ENCODE measurements at places on chromosomes 3 and 15.
A peak's percentile ranks its signal among the peaks of the same experiment; 100 is the strongest.

GRCh38 chr3:5035692-5036391, 56.6 kb downstream of the BHLHE40 start:
- no peak for DNase-seq

DNA sequence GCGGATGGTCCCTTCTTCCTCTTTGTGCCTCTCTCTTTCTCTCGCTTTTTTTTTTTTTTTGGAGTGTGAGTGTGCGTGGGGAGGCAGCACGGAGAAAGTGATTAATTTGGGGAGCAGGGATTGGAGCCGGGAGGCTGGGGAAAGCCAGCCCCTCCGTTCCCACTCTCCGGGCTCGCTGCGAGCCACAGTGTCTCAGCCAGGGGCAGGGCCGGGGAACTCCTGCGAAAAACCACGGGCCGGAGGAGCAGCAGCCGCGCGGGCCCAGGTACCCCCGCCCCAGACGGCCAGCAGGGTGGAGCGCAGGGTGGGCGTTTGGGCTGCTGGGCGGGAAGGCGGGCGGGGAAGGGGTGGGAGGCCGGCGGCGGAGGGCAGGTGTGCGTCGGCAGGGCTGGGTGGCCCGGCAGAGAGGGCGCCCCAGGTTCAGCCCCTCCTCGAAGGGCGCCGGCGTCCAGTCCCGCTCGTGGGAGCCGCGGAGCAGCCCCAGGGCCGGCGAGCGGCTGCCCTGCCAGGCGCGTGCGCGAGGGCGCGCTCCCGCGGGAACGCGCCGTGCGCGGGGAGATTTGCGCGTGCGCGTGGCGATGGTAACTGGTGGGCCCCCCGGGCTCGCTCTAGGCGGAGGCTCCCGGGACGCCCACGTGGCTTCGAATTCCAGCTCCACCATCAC, 1.4 kb downstream of the CHL1 start:
- DNase-seq, result no peak

- no peak for DNase-seq
Observed at GRCh38 chr3:58326267-58326900, 6.3 kb upstream of the PXK start.

- no peak for DNase-seq
Observed at GRCh38 chr3:134795746-134796280, 753 bp downstream of the EPHB1 start.

GRCh38 chr15:75760704-75761435, 48.2 kb upstream of the CSPG4 start:
- DNase-seq, result no peak

GRCh38 chr3:195885036-195885891, 23.1 kb downstream of the TNK2 start:
- no peak for DNase-seq

DNA sequence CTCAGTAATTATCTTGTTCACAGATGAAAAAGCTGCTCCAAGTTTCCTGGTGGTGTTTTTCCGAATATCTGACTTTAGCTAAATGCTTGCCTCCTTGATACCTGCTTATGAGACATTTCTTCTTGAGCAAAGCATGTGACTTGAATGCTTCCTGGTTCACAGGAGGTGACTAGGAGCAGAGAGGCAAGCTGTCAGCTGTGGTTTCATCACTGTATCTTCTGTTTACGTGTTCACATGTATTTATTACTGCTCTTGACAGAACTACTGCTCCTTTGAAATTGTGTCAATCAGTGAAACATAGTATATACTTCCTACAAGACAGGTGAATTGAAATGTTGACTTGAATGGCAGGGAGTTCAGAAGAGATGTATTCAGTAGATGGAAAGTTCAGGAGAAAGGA, 8.9 kb upstream of the SPPL2A start:
- DNase-seq, result no peak

DNA sequence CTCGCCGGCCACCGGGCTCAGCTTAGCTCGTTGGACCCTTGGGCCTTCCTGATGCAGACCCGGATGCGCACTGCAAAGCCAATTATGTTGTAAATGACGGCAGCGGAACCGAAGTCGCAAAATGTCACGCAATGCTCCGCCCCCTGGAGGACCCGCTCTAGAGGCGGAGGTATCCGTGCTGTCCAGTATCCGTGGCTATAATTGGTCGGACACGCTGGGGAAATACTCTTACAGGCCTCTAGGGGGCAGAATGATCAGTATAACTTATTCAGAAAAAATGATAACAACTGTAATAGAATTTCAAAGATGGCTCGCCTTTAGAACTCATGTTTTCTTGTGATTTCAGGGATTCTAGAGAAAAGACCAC, at the start of gene PRR23B:
PRR23B (minus strand) TSS at position 59 of the 367 bp plus-strand sequence. CDS start 265 bp downstream, outside the sequence.
- no peak for DNase-seq

GRCh38 chr3:189570916-189571315, 60.3 kb upstream of the TP63 start:
- DNase-seq, result no peak

- DNase-seq, result no peak
Observed at GRCh38 chr3:24522146-24522579, 27.5 kb upstream of the THRB start.

- DNase-seq, result no peak
Observed at GRCh38 chr3:64216274-64217147, 8.8 kb downstream of the PRICKLE2 start.

- DNase-seq, result no peak
Observed at GRCh38 chr3:121914081-121914998, 20.1 kb downstream of the SLC15A2 start.

DNA sequence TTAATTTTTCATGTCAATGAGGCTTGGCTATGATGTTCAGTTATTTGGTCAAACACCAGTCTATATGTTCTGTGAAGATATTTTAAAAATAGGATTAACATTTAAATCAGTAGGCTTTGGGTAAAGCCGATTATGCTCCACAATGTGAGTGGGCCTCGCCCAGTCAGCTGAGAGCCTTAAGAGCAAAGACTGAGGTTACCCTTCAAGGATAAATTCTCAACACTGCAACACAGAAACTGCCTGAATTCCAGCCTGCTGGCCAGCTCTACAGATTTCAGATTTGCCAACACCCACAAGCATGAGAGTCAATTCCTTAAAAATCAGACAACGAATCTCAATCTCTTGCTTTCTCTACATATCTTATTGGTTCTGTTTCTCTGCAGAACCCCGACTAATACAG, 188.3 kb downstream of the PLCH1 start:
- no peak for DNase-seq

DNA sequence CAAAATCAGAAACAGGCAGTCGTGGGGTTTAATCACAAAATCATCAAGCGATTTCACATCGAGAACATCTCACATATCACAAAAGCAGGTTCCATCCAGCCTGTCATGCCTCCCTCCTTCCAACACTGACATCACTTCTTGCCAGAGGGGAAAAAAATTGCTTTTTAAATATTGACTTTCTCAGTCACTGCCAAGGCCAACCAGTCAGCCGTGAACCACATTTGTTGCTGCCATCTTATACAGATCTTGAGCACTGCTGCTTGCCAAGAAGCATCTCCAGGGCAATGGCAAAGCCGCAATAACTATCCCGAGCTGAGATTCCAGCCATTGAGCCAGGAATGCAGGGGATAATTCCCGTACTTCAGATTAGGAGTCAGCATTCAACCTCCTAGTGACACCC, 174.6 kb downstream of the ANXA2 start:
- DNase-seq, result no peak

DNA sequence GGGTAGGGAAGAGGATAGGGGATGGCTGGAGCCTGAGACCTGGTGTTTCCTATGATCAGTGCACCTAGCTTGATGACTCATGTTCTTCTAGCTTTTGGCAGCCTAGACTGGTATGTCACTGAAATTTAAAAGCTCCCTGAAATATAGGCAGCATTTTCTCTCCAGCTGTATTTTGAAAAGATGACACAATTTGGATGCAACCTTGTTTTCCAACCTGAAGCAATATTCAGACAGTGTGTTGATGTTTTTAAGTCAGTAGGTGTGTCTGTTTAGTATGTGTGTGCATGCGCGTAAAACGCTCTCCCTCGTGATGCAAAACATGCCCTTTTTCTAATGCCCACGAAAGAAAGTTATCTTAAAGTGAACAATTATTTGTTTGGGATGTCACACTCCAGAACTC, 58.5 kb downstream of the RPL22L1 start:
- no peak for DNase-seq

DNA sequence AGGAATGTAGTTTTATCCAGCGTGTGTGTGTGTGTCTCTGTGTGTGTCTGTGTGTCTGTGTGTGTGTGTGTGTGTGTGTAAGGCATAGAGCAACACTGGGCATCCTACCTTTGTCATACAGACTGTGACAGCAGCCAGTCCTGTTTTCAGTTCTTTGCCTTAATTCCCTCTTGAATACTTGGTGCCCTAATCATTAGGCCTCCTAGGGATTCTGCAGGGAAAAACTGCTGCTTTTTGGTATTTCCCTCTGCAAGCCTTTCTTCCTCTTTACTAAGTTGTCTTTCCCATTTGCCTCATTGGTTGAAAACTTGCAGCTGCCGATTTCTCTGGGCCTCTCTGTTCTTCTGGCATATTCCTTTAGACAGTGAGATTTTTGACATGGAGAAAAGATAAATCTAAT, 9.2 kb downstream of the SLC25A36 start:
- DNase-seq, result no peak

GRCh38 chr3:114597012-114597411, 303.2 kb downstream of the TIGIT start:
- no peak for DNase-seq

GRCh38 chr3:24443476-24443875, 51.2 kb downstream of the THRB start:
- DNase-seq, result no peak

- DNase-seq, result no peak
Observed at GRCh38 chr15:52282418-52282817, 13.2 kb downstream of the MYO5C start.

DNA sequence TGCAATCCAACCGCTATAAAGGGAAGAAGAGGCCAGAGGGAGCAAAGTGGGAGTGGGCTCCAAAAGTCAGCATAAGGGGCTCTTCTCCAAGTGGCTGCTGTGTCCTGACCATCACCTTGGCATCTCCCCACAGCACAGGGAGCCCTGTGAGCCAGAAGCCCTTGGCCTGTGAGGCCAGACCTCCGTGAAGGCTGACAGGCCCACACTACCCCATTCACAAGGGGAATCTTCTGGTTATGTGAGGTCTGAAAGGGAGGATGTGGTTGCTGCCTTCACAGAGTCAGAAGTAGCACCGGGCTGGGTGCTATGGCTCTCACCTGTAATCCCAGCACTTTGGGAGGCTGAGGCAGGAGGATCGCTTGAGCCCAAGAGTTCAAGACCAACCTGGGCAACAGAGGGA, 2.6 kb upstream of the ULK3 start:
- DNase-seq, result no peak

DNA sequence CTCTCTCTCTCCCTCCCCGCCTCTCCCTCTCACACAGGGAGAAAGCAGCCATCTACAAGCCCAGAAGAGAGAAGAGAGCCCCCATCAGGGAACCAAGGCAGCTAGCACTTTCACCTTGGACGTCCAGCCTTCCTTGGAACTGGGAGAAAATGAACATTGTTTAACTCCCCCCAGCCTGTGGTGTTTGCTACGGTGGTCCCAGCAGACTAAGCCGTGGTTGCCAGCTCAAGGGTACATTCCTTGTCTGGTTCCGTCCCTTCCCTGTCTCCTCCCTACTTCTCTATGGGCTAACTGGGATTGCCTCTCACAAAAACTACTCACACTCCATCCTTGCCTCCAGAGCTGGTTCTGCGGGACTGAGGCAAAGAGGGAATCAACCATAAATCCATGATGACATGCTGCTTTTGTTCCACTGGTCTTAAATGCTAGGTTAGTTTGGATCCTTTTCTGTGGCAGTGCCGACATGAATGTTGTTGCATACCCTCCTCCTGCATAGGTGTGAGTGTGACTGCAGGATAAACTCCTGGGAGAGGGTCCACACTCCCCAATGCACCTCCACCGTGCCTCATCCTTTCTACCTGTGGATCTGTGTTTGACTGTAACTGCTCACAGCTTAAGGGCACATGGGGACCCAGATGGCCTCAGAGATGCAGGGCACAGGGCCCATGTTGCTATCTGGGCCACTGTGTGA, 12.0 kb downstream of the C3orf22 start:
- DNase-seq, result peak; percentile 64

GRCh38 chr3:151792411-151792810, 21.5 kb upstream of the AADAC start:
- no peak for DNase-seq

GRCh38 chr3:188700501-188700900, 471.3 kb upstream of the TPRG1 start:
- no peak for DNase-seq

GRCh38 chr3:14143271-14144225, 18.7 kb downstream of the TMEM43 start:
- DNase-seq, result peak; percentile 88

DNA sequence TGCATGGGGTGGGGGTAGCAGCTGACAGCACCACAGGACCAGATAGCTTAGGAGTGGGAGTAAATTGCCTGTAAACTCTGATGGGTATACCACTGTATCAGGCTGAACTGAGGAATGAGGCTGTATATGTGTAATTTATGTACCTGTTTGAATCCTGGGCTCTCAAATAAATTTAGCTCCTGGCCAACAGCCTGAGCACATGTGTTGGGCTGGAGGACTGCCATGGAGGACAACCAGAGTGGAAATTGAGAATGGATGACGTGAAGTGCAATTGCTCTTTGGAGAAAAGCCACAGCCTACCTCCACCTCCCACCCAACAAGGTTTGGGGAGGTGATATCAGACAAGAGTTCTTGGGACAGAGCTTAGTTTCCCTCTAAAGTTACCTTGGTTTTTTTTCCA, 328.6 kb upstream of the PROK2 start:
- DNase-seq, result no peak

DNA sequence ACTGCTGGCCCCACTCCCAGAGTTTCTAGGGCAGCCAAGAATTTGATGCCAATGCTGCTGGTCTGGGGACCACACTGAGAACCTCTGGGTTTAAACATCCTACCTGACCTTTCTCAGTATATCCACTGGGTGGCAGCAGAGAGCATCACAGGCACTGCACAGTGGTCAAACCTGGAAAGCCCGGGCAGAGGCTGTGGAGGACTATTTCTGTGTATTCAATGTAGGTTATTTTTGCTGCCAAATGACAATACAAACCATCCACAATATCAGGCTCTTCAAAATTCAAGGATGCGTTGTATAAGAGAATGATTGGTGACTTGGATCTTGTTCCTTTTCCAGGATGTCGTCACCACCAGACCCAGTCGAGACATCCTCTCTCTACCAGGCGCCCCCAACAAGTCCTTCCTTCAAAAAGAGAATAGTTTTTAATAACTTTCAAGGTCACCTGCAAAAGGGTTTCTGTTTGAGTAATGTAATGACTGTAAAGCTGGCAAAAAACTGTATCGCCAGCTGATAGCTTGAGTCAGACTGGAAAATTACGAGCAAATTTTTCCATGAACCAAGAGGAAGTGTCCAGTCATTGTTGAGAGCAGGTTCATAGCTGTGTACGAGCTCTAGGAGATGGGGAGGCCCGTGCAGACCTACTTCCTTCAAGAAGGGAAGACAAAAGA, 30.5 kb upstream of the MYZAP start:
- peak; percentile 82 for DNase-seq

Data from coronary artery (tissue), 2 donors.